ENCODE measurements at places on chromosomes 11 and 22.

GRCh38 chr11:93700830-93701229 is 39.3 kb downstream of the CEP295 start:
- DNase-seq: no peak

DNA sequence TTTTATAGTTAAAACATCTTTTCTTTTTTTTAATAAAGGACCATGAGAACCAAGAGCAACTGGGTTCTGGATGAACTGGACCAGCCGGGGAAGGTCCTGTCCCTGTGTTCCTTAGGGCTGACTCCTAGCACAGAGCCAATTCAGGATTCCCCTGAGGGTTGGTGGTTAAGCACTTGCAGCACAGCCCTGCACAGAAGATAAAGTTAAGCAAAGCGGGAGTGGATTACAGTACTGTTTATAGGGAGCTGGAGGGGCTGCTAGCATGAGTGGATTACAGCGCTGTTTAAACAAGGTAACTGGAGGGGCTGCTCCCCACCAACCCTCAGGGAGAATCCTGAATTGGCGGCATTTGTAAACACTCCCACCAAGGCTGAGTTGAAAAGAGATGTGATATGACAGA is 90.6 kb downstream of the CELSR1 start:
- DNase-seq: no peak

DNA sequence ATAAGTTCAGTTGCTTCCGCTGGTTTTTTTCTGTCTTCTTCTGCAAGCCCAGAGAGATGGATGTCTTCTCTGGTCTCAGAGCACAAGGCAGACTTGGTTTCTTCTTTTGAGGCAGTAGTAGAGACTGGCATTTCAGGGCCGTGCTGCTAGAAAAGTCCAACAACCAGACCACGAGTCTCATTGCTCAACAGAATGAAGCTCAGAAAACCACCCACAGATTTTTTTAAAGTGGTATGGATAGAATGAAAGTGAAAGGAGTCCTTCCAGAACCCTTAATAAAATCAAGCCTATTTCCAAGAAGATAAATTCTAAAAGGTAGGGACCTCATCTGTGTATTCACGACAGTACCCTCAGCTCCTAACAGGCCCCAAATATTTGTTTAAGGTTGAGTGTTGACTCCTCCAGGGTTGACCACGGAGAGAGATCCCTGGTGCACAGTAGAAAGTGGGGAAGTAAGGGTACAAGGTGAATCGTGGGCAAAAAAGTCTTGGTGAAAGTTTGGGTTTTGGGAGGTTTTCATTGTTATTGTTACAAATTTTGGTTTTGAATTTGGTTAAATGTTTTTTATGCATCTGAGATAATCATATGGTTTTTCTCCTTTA is 43.6 kb upstream of the DDX6 start:
- peak; percentile 27 for DNase-seq

GRCh38 chr11:134802116-134802515 is 390.1 kb upstream of the B3GAT1 start:
- no peak for DNase-seq

- no peak for DNase-seq
These were observed 20.4 kb downstream of the OR56B4 start for GRCh38 chr11:6127881-6128280.

DNA sequence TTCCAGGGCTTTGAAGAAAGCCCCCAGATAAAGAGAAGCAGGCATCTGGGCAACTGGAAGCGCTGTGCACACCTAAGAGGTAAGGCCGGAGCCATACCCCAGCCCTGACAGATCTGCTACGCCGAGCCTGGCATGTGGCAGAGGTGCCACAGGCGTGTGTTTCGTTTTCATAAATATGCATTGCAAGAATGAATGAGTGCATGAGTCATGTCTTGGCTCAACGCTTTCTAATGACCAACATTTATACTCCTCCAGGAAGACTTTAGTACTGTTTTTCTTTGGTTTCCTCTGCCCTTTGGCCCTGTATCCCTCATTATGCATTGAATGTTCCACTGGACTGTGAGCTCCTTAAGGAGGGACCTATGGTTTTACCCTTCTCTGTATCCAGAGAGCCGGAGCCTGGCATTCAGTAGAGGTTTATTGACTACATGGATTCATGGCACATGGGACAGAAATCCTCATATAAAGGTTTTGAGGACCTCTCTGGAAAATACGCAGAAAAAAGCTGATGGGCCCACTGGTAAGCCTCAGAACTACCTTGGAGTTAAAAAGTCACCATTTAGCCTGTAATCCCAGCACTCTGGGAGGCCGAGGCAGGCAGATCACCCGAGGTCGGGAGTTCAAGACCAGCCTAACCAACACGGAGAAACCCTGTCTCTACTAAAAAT is 38.9 kb upstream of the CSNK2A3 start:
- DNase-seq: no peak

GRCh38 chr11:33507356-33507755 is 193.3 kb downstream of the C11orf91 start:
- no peak for DNase-seq

- no peak for DNase-seq
These were observed 1.5 kb downstream of the CLCF1 start for GRCh38 chr11:67371911-67372320.

DNA sequence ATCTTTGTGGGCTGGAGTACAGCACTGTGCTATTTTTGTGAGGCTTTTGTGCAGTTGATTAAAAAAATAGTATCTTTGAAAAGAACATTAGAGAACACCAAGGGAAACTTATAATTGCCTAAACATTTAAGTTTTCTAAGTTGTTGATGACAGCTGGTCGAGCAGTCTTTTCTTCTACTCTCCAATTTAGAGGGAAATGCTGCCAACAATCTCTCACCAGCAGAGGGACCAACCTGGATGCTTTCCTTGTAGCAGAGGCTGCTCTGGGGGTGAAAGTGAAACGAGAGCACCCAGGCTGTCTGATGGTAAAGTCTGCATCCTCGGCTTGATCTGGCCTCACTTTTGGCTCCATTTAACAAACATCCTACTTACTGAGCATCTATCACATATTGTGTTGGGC is 1286.5 kb upstream of the TENM4 start:
- DNase-seq: no peak

GRCh38 chr22:27839057-27839660 is 37.6 kb upstream of the MN1 start:
- DNase-seq: no peak

- DNase-seq: no peak
These were observed 42.0 kb downstream of the PACS1 start for GRCh38 chr11:66112041-66112491.

- no peak for DNase-seq
These were observed 58.5 kb downstream of the STIM1 start for GRCh38 chr11:3913921-3914320.

GRCh38 chr22:19762568-19763457 is 2.2 kb downstream of the TBX1 start:
- no peak for DNase-seq

- no peak for DNase-seq
These were observed 25.2 kb downstream of the RELT start for GRCh38 chr11:73401217-73401923.

DNA sequence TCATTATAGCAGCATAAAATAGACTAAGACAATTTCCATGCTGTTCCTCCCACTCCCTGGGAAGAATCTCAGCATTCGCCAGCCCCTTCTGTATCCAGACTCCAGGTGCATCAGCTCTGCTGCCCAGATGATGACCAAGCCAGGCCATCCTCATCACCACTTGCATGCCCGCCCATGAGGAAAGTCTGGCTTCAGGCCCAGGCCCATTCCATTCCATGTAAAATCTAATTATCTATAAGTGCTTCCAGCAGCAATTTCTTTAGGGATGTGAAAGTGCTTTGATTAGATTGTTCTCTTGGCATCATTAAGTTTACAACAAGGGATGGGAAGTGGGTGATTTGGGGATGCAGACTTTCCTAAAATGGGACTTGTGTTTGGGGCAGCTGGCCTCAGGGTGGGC is 100.3 kb downstream of the INSC start:
- no peak for DNase-seq

DNA sequence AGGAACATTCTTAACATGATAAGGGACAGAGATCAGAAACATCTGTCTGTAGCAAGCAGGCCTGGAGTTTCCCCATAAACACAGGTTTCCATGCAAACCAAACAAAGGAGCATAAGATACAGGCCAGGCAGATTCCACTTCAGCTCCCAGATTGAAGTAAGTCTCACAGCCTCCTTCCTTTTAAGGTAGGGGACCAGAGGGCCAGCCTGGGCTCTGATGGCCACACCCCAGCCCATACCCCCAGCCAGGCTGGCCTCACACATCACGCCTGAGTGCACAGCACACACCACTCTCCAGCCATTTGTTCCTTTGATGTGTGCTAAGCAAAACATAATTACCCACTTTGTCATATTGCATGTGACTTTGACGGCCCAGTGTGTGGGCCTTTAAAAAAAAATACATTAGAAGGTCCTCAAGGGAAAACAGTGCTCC is 518.7 kb downstream of the NTM start:
- DNase-seq: no peak

DNA sequence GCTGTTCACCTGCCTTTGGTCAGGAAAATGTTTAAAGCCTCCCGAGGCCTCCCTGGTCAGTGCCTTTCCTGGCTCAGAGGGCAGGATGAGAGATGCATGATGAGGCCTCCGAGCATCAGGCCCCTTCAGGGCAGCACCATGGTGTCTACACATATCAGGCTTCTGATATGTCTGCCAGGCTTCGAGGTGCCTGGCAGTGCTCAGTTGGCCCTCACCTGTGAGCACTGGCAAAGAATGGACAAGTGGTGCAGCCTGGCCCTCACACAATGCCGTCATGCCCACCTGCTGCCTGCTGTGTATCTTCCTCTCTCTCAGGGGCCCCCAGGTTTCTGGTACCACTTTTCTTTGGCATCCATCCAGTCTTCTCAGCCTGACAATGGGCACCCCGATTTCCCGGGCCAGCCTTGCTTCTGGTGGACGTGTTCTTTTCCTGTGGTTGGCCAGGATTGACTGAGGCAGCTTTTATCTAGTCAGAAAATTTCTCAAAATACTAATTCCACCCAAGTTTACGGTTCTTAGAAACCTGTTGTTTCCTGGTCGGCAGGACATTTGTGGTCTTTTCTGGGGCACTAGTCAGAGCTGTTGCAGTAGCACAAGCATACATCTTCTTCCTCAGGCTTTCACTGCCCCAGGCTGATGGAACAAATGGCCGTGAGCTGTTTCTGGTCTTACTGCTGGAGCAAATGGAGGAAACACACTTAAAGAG is 76.8 kb upstream of the SUSD2 start:
- DNase-seq: no peak

DNA sequence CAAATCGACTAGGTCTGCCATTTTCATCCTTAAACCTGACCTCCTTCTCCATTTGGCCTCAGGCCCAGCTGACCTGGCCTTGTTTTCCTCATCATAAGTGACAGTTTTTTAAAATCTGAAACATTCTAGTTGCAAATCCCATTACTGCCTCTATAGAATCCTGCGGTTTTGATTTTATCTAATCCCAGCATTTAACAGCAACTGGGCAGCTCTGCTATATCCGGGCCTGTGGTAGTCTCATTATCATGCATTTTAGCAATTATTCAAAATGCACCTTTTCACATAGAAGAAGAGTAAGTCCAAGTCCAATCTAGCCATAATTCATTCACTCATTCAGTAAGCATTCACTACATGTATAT is 28.6 kb upstream of the BIRC3 start:
- DNase-seq: no peak

- no peak for DNase-seq
These were observed 1.6 kb downstream of the PAX6 start for GRCh38 chr11:31809541-31809856.

DNA sequence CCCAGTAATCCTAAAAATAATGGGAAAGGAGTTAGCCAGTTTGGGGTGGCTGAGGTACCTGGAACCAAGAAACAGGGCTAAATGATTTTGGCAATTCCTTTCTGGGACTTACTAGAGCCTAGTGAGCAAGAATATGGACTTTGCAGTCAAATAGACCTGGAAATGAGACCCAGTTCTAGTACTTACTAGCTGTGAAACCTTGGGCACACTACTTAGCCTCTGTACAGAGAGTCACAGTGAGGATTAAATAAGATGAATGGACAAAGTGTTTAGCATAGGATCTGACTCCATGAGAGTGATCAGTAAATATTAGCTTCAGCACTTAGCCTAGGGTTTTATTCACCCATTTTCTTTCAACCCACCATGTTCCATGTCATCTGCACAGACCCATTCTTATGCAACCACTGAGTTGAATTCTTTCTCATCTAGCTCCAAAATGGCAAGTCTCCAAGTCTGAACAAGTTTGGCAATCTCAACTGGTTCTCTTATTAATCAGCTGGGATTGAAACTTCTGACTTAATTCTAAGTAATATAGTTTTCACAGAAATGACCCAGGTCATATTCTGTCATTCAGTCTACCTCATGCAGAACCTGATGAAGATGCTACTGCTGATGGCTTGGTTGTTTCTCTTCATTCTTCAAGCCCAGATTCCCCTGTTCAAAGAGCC is 15.0 kb upstream of the SORL1 start:
- DNase-seq: no peak

- peak; percentile 74 for DNase-seq
These were observed 868 bp downstream of the TSPAN18 start for GRCh38 chr11:44727373-44728287.

DNA sequence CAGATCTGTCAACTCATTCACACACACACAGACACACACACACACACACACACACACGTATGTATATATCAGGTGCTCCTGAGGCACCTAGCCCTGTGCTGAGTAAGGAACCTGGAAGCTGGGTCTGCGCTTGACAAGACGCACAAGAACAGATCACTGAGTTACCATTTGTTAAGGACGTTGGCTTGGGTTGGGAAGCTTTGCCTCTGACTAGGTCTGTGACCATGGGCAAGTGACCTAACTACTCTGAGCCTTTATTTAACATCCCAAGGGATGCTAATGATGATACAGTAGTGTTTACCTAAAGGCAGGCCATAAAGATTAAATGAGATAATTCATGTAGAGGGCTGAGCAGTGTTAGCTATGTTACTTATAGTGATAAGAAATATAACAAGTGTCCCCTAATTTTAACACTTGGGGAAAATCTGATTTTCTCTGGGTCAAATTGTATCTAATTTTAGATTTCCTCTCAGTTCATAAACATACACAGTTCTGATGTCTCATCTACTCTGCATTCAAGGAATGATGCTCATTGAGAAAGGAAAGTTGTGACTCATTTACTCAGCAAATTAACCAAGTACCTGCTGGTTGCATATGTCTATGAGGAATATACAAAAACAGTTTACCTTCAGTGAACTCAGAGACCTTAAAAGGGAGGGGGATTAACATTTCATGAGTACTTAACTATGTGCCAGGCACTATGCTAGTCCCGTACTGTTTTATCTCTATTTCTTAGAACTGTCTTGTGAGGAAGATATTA is 13.6 kb downstream of the RNF185 start:
- DNase-seq: no peak

DNA sequence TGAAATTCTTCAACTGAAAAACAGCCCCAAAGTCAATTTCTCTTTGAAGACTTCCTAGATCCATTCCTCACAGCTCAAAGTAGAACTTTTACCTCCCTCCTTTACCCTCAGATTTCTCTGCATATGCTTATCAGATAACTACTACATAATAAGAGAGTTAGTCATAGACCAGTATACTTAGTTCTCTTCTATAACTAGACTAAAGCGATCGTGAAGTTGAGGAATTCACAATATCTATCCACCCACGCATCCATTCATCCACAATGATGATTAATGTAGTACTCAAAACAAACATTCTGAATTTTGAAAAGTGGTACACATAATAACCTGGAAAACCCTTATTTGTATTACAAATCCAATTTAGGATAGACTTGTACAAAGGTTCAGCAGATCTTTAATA is 800.9 kb upstream of the TENM4 start:
- DNase-seq: no peak
